Activated naive CD8-positive, alpha-beta T cell treated with anti-CD3 and anti-CD28 coated beads, Interleukin-2, amount 10 ng/mL, durations not matched to agents 7 days and 5 days (primary cell): ENCODE measurements at places on chromosomes 13 and 19. TPM values are rescaled to one million over a fixed set of nuclear protein-coding genes. Genes with fewer than 3 reads are reported as not detected.

Gene FCGBP
- total RNA-seq, result 14.0 TPM

- H3K36me3 ChIP-seq, result no peaks in the 10 kb centered on the region
- H3K27me3 ChIP-seq, result no peaks in the 10 kb centered on the region
- H3K4me3 ChIP-seq, result no peak overlapping the region
- no peaks in the 10 kb centered on the region for H3K4me1 ChIP-seq
These were observed 495.0 kb downstream of the PCDH17 start for GRCh38 chr13:58126496-58126895.

GRCh38 chr19:14366529-14366928 is 14.7 kb upstream of the ADGRE5 start:
- H3K4me3 ChIP-seq, result peak overlapping the region; percentile 83
- no peaks in the 10 kb centered on the region for H3K27me3 ChIP-seq
- H3K27ac ChIP-seq, result peak overlapping the region; percentile 91
- peaks cover 3% of the 10 kb centered on the region for H3K36me3 ChIP-seq
- DNase-seq, result peak; percentile 83
- peaks cover 61% of the 10 kb centered on the region for H3K4me1 ChIP-seq

DNA sequence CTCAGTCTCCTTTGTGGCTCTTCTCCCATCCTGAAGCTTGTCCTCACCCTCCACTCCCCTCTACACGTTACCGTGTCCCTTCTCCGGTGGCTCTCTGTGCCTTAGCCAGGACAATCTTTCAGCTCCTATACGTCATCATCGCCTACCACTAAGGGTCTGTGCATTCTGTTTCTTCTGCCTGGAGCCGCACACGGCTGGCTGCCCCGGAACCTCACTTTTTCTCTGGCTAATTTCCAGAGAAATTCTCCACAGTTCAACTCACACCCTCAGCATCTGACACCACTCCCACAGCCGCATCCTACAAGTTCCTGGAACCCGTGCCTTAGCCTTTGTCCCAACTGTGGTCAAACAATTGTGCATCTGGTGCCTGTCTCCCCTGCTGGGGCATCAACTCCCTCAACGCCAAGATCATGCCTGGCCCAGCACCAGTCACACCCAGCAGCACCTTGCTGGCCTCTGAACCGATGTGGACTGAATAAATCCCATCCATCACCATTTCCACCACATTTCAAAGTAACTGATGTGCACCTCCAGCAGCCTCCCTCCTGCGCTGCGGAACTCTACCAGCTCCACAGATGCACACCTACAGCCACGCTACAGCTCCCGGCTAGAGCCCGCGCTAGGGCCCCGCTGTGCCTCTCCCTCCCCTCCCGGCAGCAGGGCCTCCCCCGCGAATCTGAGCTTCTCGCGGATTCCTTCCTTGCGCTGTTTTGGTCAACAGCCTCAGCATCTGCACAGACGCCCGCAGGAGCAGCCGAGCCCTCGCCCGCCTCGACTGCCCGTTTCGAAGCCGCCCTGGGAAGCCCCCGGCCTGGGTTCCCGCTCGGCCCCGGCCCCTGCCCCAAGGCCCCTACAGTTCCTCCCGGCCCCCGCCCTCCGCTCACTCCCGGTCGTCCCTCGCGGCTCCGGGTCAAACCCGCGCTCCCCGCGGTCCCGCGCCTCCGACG is 689 bp downstream of the DCUN1D2 start:
- no peaks in the 10 kb centered on the region for H3K27me3 ChIP-seq
- H3K4me1 ChIP-seq, result peaks cover 39% of the 10 kb centered on the region
- peak; percentile 64 for DNase-seq
- H3K36me3 ChIP-seq, result peaks cover 12% of the 10 kb centered on the region
- peak overlapping the region; percentile 81 for H3K27ac ChIP-seq

Gene HS6ST3
- total RNA-seq, result not detected

DNA sequence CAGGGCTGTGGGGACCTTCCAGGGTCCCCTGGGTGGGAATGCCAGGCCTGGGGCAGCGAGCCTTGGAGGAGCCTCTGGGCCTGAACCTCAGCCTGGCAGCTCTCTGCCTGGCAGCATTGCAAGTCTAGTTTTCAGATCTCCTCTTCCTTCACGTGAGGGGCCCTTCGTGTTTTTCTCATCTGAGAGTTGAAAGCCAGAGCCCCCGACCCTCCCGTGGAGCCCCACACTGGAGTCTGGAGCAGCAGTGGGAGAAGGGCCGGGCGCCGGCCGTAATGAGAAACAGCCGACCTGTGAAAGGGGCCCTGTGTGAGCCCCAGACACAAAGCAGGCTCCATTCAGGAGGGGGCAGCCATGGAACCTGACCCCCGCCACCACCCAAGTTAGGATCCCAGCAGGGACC is 19.3 kb downstream of the TMED1 start:
- H3K4me1 ChIP-seq, result peaks cover 18% of the 10 kb centered on the region
- no peaks in the 10 kb centered on the region for H3K27me3 ChIP-seq
- DNase-seq, result no peak
- H3K36me3 ChIP-seq, result peaks cover 40% of the 10 kb centered on the region
- H3K4me3 ChIP-seq, result no peak overlapping the region

GRCh38 chr19:5799247-5800241 is 5.3 kb upstream of the NRTN start:
- peaks cover 25% of the 10 kb centered on the region for H3K27me3 ChIP-seq
- no peak for DNase-seq
- H3K4me3 ChIP-seq, result no peak overlapping the region
- H3K4me1 ChIP-seq, result peaks cover 20% of the 10 kb centered on the region

- H3K4me3 ChIP-seq, result no peak overlapping the region
- peaks cover 2% of the 10 kb centered on the region for H3K36me3 ChIP-seq
- peaks cover 63% of the 10 kb centered on the region for H3K27me3 ChIP-seq
These were observed 2.7 kb upstream of the SOX1 start for GRCh38 chr13:112064222-112064621.

DNA sequence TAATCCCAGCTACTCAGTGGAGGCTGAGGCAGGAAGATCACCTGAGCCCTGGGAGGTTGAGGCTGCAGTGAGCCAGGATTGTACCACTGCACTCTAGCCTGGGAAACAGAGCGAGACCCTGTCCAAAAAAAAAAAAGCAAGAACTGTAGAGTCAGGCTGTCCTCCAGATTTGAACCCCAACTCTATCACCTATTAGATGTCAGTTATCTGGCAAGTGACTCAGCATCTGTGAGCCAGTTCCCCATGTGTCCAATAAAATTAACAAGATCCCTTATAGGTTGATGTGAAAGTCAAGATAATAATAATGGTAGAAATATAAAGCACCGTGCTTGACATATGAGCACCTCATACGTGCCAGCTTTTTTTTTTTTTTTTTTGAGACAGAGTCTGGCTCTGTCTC is 22.0 kb downstream of the GP6 start:
- no peak for DNase-seq
- H3K36me3 ChIP-seq, result peaks cover 64% of the 10 kb centered on the region
- H3K4me3 ChIP-seq, result no peak overlapping the region
- no peaks in the 10 kb centered on the region for H3K27me3 ChIP-seq

DNA sequence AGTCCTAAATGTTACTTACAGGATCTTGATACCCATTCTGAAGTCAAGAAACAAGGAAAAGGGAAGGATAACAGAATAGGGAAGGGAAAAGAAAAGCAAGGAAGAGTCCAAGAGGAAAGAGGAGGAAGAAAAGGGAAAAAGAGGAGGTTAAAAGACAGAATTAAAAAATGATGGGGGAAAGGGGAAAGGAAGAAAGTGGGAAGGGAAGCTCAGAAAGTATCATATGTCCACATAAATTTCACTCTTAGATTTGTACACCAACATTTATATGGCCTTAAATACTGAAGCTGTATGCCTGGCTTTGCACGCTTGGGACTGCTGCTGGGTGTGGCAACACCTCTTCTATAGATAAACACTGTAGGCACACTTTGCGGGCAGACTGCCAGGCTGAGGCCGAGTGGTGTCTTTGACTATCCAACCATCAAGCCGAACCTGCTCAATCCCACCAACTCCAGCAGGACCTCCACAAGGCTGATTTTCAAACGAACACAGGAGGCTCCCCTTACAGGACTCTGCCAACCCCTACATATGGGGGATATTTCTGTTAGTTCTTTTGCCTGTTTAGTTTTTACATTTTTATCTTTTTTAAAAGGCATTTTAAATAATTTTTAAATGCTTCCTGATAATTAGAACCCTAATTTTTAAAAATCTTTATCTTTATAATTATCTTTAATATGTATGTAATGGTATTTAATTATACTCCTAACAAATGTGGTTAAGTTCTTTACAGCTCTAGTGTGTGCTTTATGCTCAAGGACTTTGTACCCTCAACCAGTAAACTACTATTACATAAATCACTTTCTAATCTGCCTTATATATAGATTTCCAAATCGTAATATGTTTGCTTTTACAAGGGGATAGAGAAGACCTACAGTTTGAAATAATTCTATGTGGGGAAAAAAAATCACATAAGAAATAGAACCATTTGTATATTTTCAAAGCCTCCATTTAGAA is 154.2 kb downstream of the DIAPH3 start:
- no peak overlapping the region for H3K27ac ChIP-seq
- H3K4me3 ChIP-seq, result no peak overlapping the region
- H3K36me3 ChIP-seq, result peaks cover 5% of the 10 kb centered on the region
- no peak for DNase-seq

DNA sequence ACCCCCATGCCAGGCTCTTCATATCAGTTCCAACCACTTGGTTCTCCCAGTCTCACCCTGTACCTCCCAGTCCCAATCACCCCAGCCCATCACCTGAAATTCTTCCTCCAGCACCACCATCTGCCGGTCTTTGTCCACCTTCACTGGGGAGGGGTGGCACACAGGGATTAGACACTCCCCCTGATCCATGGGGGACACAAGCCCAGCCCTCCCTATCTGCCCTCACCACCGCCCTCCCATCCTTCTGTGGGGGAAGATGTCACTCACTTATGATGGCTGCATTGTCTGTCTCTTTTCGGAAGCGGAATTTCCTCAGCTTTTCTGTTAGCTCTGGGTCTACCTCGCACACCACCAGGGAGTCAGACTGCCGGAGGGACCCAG is 685 bp downstream of the GMFG start:
- DNase-seq, result peak; percentile 54
- H3K4me1 ChIP-seq, result peaks cover 39% of the 10 kb centered on the region
- H3K36me3 ChIP-seq, result peaks cover 21% of the 10 kb centered on the region
- no peaks in the 10 kb centered on the region for H3K27me3 ChIP-seq
- H3K27ac ChIP-seq, result peak overlapping the region; percentile 99

Gene ZNF649
- 19.7 TPM for total RNA-seq

DNA sequence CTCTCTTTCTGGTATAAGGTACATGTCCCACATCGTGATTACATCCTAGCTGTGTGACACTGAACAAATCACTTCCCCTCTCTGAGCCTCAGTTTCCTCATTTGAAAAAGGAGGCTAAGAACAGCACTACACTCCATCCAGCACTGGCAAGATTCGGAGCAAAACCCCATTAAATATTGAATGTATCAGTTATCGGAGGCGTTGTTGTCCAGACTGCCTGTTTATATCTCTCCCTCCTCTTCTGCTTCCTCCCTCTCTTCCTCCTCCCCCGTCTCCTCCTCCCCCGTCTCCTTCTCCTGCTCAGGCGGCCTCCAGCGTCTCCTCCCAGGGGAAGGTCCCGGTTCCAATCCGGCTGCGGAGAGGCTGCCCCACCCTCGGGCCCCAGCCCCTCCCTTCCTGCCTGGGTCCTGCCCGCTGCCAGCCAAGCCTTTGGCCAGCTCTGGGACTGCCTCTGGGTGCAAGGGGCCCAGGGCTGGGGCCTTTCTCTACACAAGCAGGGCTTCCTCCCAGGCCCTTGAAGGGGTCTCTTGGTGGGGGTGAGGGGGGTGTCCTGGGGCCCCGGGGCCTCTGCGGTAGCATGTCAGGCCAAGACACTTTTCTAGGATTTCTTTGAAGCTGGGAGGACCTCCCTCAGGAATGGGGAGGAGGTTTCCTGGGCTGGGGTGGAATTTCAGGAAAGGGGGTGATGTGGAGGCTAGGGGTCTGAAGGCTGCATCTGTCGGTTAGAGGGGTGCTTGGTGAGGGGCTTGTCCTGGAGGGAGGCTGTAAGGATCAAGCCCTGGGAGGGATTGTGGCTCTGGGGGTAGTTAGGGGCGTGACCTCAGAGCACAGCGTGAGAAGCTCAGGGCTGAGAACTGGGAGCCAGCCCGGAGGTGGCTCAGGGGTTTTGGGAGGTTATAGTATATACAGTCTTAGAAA is 1.9 kb downstream of the RRAS start:
- H3K4me3 ChIP-seq, result peak overlapping the region; percentile 68
- H3K27ac ChIP-seq, result peak overlapping the region; percentile 45
- no peak for DNase-seq
- H3K4me1 ChIP-seq, result peaks cover 29% of the 10 kb centered on the region
- H3K27me3 ChIP-seq, result peaks cover 18% of the 10 kb centered on the region
- H3K36me3 ChIP-seq, result peaks cover 6% of the 10 kb centered on the region

- no peak overlapping the region for H3K27ac ChIP-seq
- no peak for DNase-seq
- H3K4me1 ChIP-seq, result peaks cover 18% of the 10 kb centered on the region
- no peaks in the 10 kb centered on the region for H3K36me3 ChIP-seq
- H3K4me3 ChIP-seq, result peak overlapping the region; percentile 6
These were observed 87.0 kb upstream of the HTR2A start for GRCh38 chr13:46983881-46984280.

GRCh38 chr13:96851856-96852445 is 142.3 kb downstream of the OXGR1 start:
- no peak overlapping the region for H3K27ac ChIP-seq
- DNase-seq, result no peak
- no peaks in the 10 kb centered on the region for H3K36me3 ChIP-seq
- H3K4me3 ChIP-seq, result no peak overlapping the region

DNA sequence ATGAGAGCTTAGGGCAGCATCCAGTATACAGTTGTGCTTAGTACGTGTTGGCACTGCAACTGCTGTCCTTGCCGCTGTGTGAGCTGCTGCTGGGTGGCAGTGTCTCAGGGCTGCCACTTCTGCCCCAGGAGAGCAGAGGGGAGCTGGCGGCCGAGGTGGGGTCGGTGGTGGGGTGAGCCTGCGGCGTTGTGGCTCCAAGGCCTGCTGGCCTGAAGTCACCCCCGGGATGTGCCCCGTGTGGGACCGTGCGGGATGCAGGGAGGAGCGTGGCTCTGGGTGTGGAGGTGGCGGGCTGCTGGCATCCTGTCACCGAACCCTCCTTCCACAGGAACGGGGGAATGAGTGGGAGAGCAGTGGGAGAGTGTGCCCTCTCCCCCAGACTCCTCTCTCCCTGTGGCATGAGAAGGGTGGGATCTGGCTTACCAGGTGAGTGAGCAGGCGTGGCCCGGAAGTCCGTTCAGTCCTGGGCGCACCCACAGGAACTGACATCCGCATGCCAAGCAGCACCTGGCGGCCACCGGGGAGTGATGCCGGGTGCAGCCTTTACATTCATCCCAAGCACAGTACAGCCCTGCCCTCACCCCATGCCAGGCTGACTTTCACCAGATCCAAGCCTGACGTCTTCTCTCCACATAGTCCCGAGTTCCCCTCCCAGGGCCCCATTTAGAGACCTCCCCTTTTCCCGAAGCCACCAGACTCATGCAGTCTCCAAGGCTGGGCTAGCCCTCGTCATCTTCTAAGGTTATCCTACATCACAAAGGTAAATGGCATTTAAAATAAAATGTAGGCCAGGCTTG is 26.6 kb downstream of the MCF2L start:
- H3K27me3 ChIP-seq, result no peaks in the 10 kb centered on the region
- no peak for DNase-seq
- H3K4me3 ChIP-seq, result no peak overlapping the region
- H3K36me3 ChIP-seq, result no peaks in the 10 kb centered on the region
- H3K27ac ChIP-seq, result no peak overlapping the region
- no peaks in the 10 kb centered on the region for H3K4me1 ChIP-seq

Gene MAST1
- total RNA-seq, result 1.8 TPM
